Chondrocyte (in vitro differentiated cells): ENCODE measurements at places on chromosomes 13 and 19. TPM values are rescaled to one million over a fixed set of nuclear protein-coding genes. Genes with fewer than 3 reads are reported as not detected.

Gene RUBCNL
- 1.5 to 3.5 TPM (median 2.0 TPM) in 3 replicates for total RNA-seq

- no peaks in the 10 kb centered on the region for H3K27me3 ChIP-seq
- peaks cover 16% of the 10 kb centered on the region for H3K4me1 ChIP-seq
- H3K27ac ChIP-seq = no peak overlapping the region
- DNase-seq = no peak
- H3K4me3 ChIP-seq = peak overlapping the region; percentile 57
- no peaks in the 10 kb centered on the region for H3K36me3 ChIP-seq
Measured at GRCh38 chr19:18700501-18701249, 17.2 kb downstream of the CRTC1 start.

DNA sequence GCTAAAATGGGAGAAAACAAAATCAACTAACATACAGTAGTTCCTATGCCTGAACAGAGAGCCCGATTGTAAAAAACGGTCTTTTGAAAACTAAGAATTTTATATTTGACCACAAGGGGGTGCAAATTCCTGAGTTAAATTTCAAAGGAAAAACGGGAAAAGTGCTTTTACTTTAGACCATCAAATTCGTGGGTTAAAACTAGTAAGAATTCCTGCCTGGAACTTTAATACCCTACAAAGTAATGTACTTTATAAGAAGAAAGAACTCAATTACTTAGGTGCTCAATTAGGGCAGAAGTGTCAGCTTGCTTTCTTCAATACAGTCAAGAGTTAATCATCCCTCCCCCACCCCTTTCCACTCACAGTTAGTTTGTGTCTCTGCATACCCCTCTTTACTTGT lies 69.8 kb downstream of the KCNRG start:
- H3K4me3 ChIP-seq = peak overlapping the region; percentile 58
- DNase-seq = no peak
- no peaks in the 10 kb centered on the region for H3K27me3 ChIP-seq
- peak overlapping the region; percentile 83 for H3K27ac ChIP-seq
- H3K36me3 ChIP-seq = peaks cover 3% of the 10 kb centered on the region

GRCh38 chr19:56301886-56302620 lies 12.6 kb downstream of the ZSCAN5A start:
- no peak overlapping the region for H3K4me3 ChIP-seq
- no peaks in the 10 kb centered on the region for H3K4me1 ChIP-seq
- H3K27me3 ChIP-seq = no peaks in the 10 kb centered on the region
- H3K36me3 ChIP-seq = peaks cover 13% of the 10 kb centered on the region
- no peak overlapping the region for H3K27ac ChIP-seq
- DNase-seq = no peak

Gene ZNF586
- total RNA-seq = 9.8 to 14.7 TPM (median 10.7 TPM) in 3 replicates

GRCh38 chr13:34308725-34309124 lies 490.8 kb downstream of the RFC3 start:
- no peak overlapping the region for H3K4me3 ChIP-seq
- no peaks in the 10 kb centered on the region for H3K27me3 ChIP-seq
- H3K27ac ChIP-seq = no peak overlapping the region
- peaks cover 6% of the 10 kb centered on the region for H3K4me1 ChIP-seq

- DNase-seq = no peak
- H3K27me3 ChIP-seq = no peaks in the 10 kb centered on the region
- no peaks in the 10 kb centered on the region for H3K36me3 ChIP-seq
- peaks cover 49% of the 10 kb centered on the region for H3K4me1 ChIP-seq
- no peak overlapping the region for H3K27ac ChIP-seq
Measured at GRCh38 chr13:30116379-30116778, 191.0 kb downstream of the KATNAL1 start.

Gene GPC6
- total RNA-seq = 76.1 to 111 TPM (median 76.5 TPM) in 3 replicates

Gene LGI4
- total RNA-seq = 0.46 to 2.2 TPM (median 1.3 TPM) in 3 replicates

DNA sequence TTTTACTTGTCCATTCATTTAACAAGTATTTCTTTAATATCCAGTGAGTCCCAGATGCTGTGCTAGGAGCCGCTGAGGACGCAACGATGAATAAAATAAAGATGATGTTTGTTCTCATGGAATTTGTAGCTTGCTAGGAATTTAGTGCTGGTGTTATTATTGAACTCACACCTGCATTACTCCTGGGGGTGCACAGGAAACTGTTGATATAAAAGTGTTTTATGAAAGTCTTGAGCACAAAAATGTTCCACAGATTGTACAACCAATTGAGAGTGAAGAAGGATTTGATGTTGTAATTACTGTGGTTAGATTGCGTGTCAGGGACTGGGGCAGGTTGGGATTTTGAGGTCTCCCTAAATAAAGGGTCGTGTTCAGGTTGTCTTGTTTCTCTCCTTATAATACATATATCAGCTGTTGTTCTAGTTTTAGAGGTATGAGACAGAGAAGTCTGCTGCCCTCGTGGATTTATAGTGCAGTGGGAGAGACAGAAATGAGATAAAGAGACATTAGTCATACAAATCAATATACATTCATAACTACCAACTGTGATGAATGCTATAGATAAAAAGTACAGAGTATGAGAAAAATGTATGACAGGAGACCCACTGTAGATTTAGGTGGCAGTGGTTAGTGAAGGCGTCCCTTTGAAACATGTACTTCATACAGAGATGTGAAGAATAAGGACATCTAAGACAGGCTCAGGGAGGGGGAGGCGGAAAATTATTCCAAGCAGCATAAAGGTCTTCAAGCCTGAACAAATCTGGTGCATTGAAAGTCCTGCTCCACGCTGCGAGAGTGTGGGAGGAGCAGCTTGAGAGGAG lies 11.3 kb downstream of the CACNG6 start:
- no peak overlapping the region for H3K27ac ChIP-seq
- H3K36me3 ChIP-seq = no peaks in the 10 kb centered on the region

Gene IFNL1
- total RNA-seq = not detected in 3 replicates

Gene TUBB4A
- 0.26 to 0.99 TPM (median 0.70 TPM) in 3 replicates for total RNA-seq

- no peak overlapping the region for H3K4me3 ChIP-seq
- no peak overlapping the region for H3K27ac ChIP-seq
Measured at GRCh38 chr13:100860866-100861265, 186.3 kb upstream of the TMTC4 start.

Gene AKT1S1
- total RNA-seq = 52.0 to 70.5 TPM (median 55.8 TPM) in 3 replicates

GRCh38 chr13:44198826-44199225 lies 174.8 kb upstream of the SERP2 start:
- H3K27me3 ChIP-seq = no peaks in the 10 kb centered on the region
- no peak overlapping the region for H3K4me3 ChIP-seq
- H3K27ac ChIP-seq = no peak overlapping the region

GRCh38 chr13:111115965-111116521 lies 933 bp downstream of the ARHGEF7 start:
- peak overlapping the region; percentile 86 for H3K4me3 ChIP-seq
- H3K4me1 ChIP-seq = peaks cover 61% of the 10 kb centered on the region
- no peak for DNase-seq
- H3K27me3 ChIP-seq = peaks cover 10% of the 10 kb centered on the region

Gene FPR2
- total RNA-seq = not detected in 3 replicates

Gene TSC22D1
- total RNA-seq = 102 to 130 TPM (median 125 TPM) in 3 replicates

DNA sequence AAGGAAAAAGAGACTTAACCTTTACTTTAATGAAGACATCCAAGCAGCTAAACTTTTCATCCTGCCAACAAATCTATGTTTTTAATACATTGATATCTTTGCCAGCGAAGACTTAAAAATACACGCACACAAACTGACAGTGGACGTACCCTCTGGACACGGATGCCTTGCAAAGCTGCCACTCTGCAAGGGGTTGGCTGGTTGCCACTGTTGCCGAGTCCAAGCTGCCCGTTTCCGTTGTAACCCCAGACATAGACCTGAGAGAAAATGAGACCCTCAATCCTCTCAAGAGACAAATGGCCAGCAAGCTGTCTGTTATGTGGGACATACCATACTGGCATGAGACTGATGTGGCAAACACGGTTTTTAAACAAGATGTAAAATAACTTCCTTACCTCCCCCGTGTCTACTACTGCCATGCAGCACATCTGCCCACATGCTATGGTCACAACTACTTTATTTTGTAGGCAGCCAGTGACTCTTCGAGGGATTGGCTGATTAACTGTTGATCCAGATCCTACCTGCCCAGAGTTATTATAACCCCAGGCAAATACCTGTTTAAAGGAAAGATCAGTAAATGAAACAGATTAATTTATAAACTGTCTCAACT lies 21.2 kb downstream of the RCBTB2 start:
- DNase-seq = no peak
- H3K4me3 ChIP-seq = no peak overlapping the region
- H3K4me1 ChIP-seq = peaks cover 7% of the 10 kb centered on the region
- no peak overlapping the region for H3K27ac ChIP-seq

DNA sequence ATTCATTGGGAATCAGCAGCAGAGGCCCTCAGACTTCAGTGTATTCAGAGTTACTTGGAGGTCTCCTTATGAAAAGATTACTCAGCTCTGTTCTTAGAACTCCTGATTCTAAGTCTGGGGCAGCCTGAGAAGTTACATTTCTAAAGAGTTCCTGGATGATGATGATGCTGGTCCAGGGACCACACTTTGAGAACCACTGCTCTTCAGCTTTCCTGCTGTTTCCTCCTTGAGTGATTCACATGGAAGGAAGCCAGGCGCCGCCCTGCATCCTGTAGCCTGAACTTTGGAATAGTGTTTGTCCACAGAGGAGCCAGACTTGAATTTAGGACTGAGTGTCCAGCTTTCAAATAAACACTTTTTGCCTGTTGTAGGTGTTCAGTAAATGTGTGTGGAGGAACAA lies 2.9 kb downstream of the CEBPG start:
- peak overlapping the region; percentile 95 for H3K27ac ChIP-seq
- H3K4me1 ChIP-seq = peaks cover 60% of the 10 kb centered on the region
- no peaks in the 10 kb centered on the region for H3K27me3 ChIP-seq
- peaks cover 11% of the 10 kb centered on the region for H3K36me3 ChIP-seq
